ENCODE measurements at places on chromosomes 7 and 10.

GRCh38 chr10:15558136-15558535 is 161.6 kb downstream of the ITGA8 start:
- DNase-seq: no peak

GRCh38 chr7:101933688-101934121 is 116.3 kb downstream of the CUX1 start:
- DNase-seq: no peak

GRCh38 chr10:117569610-117570390 is 27.3 kb downstream of the EMX2 start:
- DNase-seq: no peak

DNA sequence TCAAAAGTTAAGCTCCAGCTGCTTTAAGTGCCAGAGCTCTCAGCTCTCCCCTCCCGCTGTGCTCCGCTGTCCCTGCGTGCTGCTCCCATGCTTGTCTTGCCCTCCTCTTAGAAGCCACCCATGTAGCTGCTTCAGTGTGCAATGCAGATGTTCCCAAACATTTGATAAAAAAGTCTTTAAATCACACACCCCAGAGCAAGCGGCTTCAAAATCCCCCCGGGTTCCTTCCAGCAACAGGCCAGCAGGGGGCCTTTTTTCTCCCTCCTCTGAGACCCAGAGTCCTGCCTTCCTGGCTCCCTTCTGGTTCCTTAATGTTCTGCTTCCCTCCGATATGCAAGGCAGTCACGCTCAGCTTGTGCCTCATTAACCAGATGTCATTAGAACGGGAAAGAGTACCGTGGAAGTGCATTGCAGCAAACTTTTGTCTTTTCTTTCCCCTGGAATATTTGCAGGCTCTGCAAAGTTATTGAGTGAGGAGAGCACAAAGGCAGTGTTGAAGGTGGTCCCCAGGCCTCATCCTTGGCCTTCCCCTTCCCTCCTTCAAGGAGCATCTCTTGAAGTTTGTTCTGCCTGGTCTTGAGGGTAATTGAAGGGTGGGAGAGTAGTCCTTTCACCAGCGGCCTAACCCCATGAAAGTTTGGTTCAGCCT is 25.5 kb downstream of the LDB3 start:
- peak; percentile 22 for DNase-seq

DNA sequence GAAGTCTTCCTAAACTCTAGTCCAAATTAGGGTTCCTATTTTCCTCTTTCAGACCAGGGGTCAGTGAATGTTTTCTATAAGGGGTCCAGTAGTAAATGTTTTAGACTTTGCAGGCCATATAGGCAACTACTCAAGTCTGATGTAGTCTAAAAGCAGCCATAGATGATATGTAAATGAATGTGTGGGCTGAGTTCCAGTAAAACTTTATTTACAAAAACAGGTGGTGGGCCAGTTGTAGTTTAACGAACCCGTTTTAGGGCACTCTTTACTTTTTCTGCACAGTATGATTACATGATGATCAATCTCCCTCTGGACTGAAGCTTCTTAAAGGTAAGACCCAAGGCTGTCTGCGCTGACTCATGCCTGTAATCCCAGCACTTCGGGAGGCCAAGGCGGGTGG is 243.6 kb downstream of the CAMK1D start:
- no peak for DNase-seq

DNA sequence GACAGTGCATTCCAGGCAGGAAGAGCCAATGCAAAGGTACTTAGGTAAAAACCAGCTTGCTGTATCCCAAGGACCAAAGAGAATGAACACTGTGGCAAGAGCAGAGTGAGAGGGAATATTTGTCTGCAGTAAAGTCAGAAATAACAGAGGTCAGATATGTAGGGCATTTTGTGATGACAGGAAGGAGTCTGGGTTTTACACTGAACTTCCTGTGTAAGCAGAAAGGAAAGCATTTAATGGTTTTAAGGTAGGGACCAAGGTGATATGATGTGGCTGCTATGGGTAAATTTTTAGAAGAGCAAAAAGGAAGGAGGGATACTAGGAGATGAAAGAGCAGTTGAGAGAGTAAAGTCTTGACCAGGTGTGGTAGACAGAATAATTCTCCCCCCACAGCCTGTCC is 10.1 kb downstream of the ABCB1 start:
- no peak for DNase-seq

GRCh38 chr7:27329909-27330308 is 87.3 kb downstream of the EVX1 start:
- DNase-seq: no peak

DNA sequence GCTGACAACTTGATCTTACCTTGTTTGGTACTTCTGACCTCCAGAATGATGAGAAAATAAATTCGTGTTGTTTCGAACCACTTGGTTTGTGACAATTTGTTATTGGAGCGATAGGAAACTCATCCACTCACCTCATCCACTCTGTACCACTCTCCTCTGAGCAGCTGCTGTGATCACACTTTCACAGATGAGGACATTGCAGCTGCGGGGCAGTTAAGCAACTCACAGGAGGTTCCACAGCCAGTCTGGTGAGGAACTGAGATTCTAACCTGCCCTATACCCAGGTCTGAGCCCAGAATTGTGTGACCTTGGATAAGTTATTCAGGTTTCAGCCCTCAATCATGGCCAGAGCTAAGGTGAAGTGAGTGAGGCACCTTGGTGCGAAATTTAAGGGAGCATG is 35.2 kb downstream of the BTBD16 start:
- no peak for DNase-seq

GRCh38 chr10:6062101-6062771 is at the start of gene IL2RA:
TSS of gene IL2RA (minus strand) at chr10:6062367. CDS start at chr10:6062151, 216 bp downstream.
- peak; percentile 86 for DNase-seq

GRCh38 chr7:92156990-92157389 is 22.0 kb downstream of the LRRD1 start:
- no peak for DNase-seq

DNA sequence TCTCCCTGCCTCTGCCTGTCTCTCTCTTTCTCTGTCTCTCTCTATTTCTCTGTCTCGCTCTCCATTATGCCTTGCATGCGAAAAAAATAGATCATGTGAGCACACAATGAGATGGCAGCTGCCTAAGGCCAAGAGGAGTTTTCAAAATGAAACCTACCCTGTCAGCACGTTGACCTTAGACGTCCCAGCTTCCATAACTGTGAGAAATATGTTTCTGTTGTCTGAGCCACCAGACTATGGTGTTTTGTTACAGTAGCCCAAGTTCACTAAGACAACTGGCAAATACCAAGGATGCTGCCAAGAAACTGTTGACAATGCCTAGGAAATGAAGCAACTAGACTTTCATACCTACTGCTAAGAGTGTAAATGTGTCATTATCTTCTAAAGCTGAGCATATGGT is 70.6 kb upstream of the PLXDC2 start:
- no peak for DNase-seq

DNA sequence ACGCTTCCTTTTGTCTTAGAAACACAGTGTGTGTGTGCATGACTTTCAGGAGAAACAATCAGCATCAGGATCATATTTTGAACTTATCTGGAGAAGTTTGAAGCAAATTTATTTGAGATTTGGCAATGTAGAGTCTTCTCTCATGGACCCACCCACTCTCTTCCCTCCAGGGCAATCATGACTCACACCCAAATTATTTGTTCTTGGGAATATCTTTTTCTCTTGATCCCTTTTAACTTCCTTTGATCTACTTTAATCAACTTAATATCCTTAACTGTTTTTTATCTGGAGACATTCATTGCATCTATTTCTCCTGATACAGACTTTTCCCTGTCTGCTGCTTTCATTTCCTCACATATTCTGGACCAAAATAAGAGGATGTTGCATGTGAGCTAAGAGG is 1174.3 kb downstream of the GATA3 start:
- DNase-seq: no peak

GRCh38 chr10:98463976-98464754 is 17.4 kb upstream of the HPS1 start:
- no peak for DNase-seq

GRCh38 chr10:93580828-93581227 is 14.4 kb downstream of the FFAR4 start:
- DNase-seq: no peak

GRCh38 chr7:38398725-38399321 is 125.4 kb upstream of the TARP start:
- peak; percentile 50 for DNase-seq

DNA sequence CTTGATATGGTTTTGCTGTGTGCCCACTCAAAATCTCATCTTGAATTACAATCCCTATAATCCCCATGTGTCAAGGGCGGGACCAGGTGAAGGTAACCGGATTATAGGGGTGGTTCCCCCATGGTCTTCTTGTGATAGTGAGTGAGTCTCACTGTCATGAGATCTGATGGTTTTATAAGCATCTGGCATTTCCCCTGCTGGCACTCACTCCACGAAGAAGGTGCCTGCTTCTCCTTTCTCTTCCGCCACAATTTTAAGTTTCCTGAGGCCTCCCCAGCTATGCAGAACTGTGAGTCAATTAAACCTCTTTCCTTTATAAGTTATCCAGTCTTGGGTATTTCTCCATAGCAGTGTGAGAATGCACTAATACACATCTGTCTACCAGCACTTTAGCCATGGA is 109.5 kb upstream of the SDK1 start:
- DNase-seq: no peak

DNA sequence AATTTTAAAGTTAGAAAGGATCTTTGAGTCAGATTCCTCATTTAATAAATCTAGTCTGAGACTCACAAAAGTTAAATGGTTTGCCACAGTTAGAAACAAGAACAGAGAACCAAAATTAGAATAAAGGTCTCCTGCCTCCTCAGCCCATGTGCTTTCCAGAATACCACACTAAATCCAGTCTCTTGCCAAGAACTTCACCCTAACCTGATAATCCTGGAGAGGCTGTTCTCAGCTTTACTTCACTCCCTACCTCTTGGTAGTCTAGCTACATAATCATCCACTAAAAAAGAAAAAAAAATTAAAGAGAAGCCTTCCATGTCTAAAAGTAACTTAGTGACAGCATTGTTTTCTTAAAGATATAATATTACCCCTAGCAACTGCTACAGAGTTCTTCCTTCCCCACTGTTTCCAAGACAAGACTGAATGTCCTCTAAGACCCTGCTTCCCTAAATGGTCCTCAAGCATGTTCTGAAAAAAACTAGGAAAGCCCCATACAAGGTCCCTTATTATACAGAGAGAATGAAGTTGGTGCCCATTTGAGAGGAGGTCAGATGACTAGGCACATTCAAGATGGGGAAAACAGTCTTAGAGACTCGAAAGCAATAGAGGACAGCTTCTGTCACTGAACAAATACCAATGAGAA is 56.8 kb downstream of the ZNF438 start:
- DNase-seq: no peak

GRCh38 chr7:102236592-102237287 is 49.9 kb upstream of the SH2B2 start:
- DNase-seq: peak; percentile 26

GRCh38 chr7:140142031-140142430 is 34.8 kb downstream of the KDM7A start:
- no peak for DNase-seq

DNA sequence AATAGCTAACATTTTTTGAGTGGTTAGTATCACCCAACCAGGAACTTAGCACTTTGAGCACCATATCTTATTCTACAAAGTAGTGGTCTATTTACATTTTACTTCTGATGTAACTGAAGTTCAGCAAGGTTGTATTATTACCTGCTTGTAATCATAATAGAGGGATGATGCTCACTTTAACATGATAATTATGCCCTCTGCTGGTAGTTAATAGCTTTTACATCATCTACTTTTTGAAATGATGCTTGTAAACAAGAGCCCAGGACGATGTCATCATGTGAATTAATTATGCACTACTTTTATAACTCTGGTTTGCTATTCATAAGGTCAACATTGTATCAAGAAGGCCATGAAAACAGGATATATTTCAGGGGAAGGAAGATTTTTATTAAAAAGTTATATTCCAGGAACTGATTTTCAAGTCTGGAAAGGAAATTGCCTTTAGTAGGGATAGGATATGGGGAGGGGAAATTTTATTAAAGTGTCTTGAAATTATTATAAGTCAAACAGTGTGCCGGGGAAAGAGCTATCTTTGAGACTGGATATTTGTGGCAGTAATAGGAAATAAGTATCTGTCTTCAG is 80.3 kb upstream of the SCIN start:
- no peak for DNase-seq

DNA sequence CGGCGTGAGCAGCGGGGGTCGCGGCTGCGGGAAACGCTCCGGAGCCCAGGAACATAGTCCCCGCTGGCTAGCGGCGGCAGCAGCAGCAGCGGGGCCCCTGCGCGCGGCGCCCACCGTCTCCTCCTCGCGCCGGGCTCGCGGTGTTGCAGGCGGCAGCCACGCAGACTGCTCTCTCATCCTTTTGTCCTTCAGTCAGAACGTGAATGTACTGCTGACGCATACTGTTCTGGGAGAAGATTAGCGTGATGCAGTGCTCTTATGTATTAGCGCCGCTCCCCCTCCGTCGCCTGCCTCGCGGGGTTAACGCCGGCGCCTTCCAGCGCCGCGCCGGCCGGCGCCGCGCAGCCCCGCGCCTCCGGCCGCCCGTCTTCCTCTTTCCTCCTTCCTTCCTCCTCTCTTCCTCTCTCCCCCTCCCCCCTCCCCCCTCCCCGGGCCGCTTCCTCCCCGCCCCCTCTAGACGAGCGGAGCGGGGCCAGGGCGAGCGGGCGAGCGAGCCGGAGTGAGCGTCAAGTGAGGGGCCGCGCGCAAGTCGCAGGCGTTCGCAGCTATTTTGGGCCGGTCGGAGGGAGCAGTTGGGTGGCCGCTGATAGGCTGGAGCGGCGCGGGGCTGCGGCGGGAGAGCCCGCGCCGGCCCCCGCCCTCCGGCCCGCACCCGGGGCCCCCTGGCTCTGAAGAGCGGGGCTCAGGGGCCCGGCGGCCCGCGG is 816 bp upstream of the LRRC4 start:
- peak; percentile 47 for DNase-seq

GRCh38 chr10:84945791-84946190 is 617.4 kb downstream of the CCSER2 start:
- DNase-seq: no peak

GRCh38 chr7:17939606-17940301 is 540 bp downstream of the SNX13 start:
- DNase-seq: no peak

GRCh38 chr10:112953174-112954159 is 3.4 kb downstream of the TCF7L2 start:
- DNase-seq: no peak

DNA sequence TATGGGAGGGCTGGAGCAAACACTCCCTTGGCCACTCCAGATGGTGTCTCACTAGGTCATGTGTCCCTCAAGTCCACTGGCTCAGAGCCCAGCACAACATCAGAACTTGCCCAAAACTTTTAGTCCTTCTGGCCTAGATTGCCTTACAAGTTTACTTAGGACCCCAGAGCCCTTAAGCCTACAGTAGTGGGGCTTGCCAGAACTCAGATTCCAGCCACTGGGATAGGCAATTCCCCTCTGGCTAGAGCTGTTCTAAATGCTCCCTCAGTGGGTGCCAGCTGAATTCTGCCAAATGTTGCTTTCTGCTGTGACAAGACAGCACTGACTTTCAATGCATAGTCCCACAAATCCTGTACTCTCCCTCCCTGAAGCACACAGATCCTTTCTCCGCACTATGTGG is 331.1 kb downstream of the HTR7 start:
- DNase-seq: no peak

DNA sequence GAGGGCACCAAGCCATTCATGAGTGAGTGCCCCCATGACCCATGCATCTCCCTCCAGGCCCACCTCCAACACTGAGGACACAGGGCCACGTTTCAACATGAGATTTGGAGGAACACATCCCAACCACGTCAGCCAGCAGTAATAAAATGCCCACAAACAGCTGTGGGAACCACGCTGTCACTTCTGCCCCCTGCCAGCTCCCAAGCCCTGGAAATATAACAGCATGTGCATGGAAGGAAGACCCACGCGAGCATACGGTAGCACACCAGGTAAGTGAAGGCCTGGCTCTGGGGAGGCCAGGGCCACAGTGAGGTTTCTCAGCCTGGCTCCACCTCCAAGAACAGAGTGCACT is 168.9 kb upstream of the PFKP start:
- DNase-seq: no peak
